ENCODE measurements at places on chromosomes 2 and 18.

GRCh38 chr2:105671156-105671555, 73.6 kb upstream of the NCK2 start:
- DNase-seq, result peak; percentile 66

- no peak for DNase-seq
Observed at GRCh38 chr2:192357217-192357616, 162.5 kb upstream of the TMEFF2 start.

DNA sequence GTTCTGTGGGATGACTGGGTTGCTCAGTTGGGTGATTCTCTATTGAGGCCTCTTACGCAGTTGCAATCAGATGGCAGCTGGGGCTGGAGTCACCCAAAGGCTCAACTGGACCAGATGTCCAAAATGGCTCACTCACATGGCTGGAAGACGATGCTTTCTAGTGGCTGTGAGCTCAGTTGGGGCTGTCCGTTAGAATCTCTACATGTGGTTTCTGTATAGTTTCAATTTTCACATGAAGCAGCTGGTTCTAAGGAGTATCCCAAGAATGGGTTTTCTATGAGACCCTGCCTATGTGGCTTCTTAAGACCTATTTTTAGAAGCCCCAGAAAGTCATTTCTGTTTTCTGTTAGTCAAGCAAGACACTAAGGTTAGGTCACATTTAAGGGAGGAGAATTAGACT, 4.4 kb downstream of the XRCC5 start:
- no peak for DNase-seq

- no peak for DNase-seq
Observed at GRCh38 chr2:18701546-18701945, 112.2 kb upstream of the NT5C1B start.

DNA sequence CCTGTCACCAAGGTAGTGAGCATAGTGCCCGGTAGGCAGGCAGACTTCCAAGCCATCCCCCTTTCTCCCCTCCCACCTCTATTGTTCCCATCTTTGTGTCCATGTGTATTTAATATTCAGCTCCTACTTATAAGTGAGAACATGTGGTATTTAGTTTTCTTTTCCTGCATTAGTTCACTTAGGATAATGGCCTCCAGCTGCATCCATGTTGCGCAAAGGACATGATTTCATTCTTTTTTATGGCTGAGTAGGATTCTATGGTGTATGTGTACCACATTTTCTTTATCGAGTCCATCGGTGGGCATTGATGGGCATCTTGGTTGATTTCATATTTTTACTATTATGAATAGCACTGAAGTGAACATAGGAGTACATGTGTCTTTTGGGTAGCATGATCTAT, 35.3 kb downstream of the MMADHC start:
- DNase-seq, result no peak

DNA sequence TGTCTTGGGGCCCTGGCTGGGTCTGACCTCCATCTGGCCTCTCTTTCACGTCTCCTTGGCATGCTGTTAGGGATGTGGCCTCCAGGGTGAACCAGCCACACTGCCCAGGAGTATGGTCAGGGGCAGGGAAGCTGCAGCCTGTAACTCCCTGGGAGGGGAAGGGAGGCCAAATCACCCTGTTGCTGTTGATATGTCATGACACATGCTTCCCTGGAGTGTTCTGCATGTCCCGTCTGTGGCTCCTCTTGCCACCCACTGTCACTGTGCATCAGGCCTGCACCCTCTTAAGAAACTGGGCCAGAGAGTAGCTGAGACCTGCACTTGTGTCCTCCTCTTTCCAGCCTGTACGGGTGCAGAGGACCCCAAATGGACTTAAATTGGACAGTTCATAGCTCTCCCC, 221.3 kb downstream of the FHOD3 start:
- peak; percentile 33 for DNase-seq

DNA sequence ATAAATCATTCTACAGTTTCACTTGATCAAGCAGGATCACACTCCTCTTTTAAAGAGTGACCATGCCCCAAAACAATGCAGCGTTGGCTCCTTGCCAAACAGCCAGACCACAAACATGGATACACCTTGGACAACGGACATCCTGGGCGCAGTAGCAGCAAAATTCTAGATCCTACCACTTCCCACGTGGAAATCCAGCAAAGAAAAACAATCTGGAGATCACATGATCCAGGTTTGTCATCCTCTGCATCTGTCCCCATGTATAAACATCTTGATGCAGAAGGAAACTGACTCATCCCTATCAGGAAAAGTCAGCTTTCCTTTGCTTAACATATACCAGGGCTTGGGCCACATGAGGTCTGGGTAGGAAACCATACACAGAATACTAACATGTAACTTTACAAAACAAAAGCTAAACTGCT, 53.1 kb downstream of the ZNF521 start:
- DNase-seq, result no peak

DNA sequence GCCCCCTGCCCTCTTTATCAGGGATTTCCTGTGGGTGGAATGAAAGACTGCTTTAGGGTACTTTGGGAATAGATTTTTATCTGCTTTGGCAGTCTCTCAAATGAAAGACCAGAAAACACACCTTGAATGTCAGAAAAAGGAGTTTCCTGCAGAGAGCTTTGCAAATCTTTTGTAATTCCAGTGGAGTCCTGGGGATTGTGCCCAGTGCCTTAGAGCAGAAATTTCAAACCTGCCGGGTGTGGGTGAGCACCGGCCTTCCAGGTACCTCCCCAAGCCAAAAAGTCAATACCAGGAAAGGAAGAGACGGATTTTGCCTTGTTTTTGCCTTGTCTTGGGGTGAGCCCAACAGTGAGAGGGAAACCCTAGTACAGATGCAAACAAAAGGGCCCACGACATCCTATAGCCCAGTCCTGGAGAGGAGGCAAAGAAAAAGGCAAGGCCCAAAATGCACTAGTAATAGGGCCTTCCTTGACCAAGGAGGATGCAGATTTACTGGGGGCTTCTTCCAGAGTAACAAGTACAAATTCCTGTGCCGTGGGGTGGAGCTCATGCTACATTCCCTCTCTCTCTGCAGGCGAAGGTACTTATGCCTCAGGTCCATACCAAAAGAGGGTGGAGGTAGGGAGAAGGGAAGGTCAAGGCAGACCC, 36.4 kb downstream of the FOXI3 start:
- DNase-seq, result no peak

DNA sequence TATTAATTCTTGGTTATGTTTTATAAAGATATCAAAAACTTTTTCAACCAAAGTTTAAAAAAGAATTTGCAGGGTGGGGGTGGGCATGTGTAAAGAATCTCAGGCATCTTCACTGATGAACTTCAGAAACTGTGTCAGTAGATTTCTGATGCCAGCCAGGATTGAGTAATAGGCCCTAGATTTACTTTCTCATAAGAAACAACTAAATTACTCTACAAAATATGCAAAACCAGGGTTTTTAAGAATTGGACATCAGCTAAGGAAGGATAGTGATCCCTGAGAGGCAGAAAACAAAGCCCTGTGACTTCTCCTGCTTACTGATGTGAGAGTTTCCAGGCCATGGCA, 11.9 kb upstream of the IL1R1 start:
- DNase-seq, result no peak

DNA sequence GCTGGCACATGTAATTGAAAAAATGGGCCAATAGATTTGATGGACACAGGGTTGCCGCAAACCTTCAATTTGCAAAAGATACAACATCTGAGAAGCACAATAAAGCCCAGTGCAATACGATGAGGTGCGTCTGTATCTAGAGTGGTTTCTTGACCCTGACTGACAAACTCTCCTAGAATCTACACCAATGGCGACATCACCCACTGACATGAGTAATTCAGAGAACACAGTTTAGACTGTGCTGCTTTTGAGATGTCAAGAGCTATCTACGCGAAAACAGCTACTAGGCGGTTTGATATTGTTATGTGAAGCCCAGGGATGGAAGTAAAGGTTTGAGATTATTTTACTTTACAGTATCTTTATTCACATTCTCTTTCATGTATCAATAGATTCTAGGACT, 104.9 kb downstream of the EIPR1 start:
- DNase-seq, result no peak

- no peak for DNase-seq
Observed at GRCh38 chr2:159003555-159003954, 35.1 kb downstream of the TANC1 start.

- no peak for DNase-seq
Observed at GRCh38 chr2:118119158-118119727, 31.0 kb downstream of the INSIG2 start.

GRCh38 chr2:227479865-227480475, 8.0 kb downstream of the AGFG1 start:
- DNase-seq, result no peak

- DNase-seq, result no peak
Observed at GRCh38 chr18:71189581-71189980, 900.7 kb downstream of the SOCS6 start.

GRCh38 chr2:121501031-121501430, 29.6 kb upstream of the RNU4ATAC start:
- no peak for DNase-seq

DNA sequence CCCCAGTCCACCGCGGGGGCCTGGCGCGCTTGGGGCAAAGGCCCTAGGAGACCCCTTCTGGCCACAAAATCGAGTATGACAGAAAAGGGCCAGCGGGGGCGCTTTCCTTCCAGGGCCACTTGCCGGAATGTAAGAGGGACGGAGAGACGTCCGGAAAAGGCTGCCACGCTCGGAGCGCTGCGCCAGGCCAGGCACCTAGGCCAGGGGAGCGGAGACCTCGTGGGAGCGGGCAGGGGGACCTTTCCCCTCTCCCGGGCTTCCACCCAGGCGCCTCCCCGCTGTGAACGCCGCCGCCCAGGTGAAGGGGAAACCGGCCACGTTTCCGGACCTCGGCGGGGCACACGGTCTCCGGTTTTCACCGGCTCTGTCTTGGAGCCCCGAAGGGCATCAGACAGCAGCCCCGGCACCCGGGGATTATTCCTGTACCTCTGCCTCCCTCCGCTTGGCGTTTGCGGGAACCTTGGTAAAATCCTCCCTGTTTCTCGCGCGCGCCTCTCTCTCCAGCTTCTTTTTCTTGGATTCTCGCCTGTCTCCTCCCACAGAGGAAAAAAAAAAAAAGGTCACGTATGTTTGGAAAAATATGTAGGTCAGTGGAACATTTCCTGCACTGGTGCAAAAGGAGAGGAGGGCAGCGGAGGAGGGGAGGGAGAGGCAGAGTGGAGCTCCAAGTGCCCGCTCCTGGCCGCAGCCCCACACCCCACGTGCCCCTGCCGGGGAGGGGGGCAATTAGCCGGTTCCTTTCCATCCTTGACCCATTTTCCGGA, 1.2 kb upstream of the NPAS2 start:
- DNase-seq, result peak; percentile 59

DNA sequence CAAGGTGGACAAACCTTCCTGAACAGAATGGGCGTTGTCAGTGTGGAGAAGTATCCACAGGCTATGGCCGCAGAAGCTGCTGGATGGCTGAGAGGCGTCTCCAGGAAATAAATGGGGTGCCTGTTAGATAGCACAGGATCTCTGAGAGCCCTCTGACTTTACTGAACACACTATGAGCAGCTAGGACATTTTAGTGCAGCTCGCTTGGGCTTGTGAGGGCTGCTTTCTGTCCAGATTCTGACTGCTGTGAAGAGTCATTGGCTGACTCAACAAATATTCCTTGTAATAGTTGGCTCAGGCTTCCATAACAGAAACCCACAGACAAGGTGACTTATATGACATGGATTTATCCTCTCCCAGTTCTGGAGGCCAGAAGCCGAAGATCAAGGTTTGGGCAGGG, 100.2 kb upstream of the SNTG2 start:
- DNase-seq, result no peak

DNA sequence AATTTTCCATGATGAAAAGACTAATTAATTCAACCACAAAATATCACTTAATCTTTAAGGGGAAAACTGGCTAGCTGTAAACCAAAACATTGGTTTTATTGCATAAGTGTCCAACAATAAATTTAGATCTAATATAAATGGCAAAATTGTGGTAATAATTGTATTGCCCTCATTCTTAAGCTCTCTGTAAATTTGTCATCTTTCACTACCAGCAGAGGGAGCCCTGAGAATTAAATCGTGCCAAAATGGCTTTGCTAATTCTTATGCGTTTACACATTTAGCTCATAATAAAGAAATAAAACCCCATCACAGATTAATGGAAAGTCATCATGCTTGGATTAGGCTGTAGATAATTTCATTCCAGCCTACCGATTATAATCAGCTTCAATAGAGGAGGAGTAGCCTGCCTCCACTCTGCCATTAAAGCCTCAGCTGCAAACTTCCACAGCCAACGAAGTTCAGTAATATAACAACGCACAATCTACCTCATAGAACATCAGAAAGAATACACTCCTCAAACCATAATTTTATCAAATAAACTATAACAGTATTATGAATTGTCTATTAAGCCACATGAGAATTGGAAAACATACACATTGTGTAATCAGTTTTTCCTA, 70.0 kb upstream of the ATP5MC3 start:
- peak; percentile 53 for DNase-seq

DNA sequence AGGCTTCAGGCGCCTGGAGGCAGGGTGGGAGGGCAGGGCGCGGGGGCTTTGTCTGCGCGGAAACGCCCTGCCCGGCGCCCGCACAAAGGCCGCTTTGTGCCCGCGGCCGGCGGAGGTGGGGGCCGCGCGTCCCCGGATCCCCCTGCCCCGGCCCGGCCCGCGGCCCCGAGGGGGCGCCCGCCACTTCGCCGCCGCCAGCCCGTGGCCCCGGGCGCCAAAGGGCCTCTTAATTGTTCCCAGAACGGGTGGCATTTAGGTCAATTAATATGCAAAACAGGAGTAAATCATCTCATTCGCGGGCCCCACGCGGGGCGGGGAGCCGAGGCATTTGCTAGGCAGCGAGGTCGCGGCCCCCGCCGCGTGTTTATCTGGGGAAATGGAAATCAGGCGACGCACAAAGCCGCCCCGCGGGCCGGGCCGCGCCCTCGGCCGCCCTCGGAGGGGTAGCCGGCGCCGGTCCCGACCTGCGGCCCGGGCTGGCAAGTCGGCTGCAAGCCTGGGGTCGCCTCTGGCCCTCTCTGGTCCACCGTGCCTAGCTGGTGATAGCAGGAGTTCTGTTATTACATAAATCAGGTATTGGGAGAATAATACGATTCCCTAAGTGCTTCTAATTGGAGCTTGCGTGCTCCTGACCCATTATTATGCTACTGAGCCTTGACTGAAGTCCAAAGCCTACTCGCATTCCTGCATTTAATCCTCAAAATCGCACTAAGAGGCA, 148.2 kb upstream of the GLI2 start:
- no peak for DNase-seq

GRCh38 chr2:189002079-189002478, 27.9 kb downstream of the COL3A1 start:
- DNase-seq, result peak; percentile 76

DNA sequence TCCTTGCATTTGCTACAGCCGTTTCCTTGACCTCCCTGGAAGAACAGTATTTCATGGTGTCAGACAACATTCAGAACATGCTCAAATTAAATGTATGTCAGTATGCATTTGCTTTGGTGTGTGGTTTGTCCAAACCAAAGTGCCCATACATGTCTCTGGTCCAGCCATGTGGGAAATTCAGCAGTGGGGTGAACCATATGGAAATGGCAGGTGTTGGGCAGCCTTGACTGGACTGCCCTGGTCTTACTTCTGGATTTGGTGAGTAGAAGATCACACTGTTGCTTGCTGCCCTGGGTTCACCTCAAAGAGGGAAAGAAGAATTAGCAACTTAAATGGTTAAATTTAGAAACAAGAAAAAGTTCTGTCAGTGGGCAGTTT, 84.5 kb downstream of the MSH2 start:
- no peak for DNase-seq
